ENCODE measurements at places on chromosomes 3 and 15.

DNA sequence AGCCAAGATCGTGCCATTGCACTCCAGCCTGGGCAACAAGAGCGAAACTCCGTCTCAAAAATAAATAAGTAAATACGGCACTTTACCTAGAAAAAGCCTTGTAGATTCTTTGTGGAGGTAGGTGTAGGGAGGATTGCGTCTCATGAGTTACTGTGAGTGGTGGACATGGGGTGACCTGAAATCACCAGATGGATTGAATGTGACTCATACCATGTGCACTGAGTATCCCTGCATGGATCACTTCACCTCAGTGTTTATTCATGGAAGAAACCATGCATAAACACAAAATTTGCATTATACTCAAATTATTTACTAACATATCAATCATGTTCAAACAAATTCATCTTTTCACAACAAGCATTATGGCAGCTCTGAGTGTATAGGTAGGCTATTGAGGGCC lies 55.9 kb downstream of the MRPS25 start:
- DNase-seq = no peak

- DNase-seq = no peak
Observed at GRCh38 chr3:141386611-141387111, 18.4 kb downstream of the ZBTB38 start.

- DNase-seq = no peak
Observed at GRCh38 chr3:194051366-194052149, 84.4 kb upstream of the HES1 start.

- no peak for DNase-seq
Observed at GRCh38 chr3:186665625-186666188, at the start of gene HRG. Gene HRG (plus strand): TSS chr3:186666014. CDS start chr3:186666032, 18 bp downstream.

DNA sequence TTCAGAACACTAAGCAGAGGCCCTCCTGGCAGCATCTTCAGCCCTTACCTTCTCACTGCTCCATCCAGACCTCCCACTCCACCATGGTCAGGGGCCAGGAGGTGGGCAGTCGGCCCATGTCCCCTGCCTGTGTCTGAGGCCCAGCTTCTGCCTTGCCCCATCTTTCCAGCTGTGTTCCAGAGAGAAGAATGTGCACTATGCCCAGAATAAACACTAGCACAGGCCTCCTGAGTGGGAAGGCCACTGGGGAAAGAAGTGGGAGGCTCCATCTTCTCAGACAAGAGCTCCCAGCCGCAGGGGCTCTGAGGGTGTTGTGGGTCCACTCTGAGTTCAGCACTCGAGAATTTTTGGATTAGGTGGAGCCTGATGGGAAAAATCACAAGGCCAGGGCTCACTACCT lies 44.5 kb downstream of the ADCY5 start:
- no peak for DNase-seq

DNA sequence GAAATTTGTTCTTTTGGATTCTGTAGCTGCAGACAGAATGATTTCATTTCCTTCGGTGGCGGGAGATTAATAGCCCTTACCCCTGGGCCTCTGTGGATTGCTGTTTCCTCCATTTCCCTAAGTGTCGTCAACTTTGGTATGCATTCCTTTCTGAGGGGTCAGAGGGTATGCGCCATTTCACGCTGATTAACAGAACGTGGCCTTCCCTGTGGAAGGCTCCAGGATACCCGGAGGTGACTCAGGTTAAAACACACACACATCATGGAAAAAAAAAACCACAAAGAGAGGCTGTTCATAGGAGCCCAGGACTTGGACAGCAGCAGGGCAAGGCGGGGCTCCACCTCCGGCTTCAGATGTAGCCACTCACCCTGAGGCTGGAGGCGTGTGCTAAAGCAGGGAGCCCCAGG lies 51.9 kb downstream of the EPHB1 start:
- peak; percentile 69 for DNase-seq

GRCh38 chr3:39448506-39449233 lies 18.8 kb upstream of the MOBP start:
- no peak for DNase-seq

GRCh38 chr3:48347500-48347899 lies 14.0 kb upstream of the SPINK8 start:
- no peak for DNase-seq

DNA sequence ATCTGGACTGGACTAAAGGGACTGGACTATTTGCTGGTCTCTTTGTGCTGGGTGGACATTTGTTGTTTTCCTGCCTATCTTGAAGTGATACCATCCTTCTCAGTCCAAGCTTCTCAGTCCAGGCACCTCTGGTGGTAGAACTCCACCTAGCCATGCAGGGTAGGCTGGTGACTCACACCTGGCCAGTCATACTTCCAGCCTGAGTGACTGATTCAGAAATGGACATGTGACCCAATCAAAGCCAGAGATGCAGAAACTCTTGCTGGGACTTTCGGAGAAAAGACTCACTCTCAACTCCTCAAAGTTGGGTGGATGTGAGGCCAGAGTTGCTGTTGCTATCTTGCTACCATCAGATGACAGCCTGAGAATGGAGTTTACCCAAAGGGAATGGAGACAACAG lies 5.6 kb upstream of the ASB14 start:
- peak; percentile 49 for DNase-seq

GRCh38 chr15:93954985-93955571 lies 276.3 kb upstream of the MCTP2 start:
- DNase-seq = peak; percentile 32

DNA sequence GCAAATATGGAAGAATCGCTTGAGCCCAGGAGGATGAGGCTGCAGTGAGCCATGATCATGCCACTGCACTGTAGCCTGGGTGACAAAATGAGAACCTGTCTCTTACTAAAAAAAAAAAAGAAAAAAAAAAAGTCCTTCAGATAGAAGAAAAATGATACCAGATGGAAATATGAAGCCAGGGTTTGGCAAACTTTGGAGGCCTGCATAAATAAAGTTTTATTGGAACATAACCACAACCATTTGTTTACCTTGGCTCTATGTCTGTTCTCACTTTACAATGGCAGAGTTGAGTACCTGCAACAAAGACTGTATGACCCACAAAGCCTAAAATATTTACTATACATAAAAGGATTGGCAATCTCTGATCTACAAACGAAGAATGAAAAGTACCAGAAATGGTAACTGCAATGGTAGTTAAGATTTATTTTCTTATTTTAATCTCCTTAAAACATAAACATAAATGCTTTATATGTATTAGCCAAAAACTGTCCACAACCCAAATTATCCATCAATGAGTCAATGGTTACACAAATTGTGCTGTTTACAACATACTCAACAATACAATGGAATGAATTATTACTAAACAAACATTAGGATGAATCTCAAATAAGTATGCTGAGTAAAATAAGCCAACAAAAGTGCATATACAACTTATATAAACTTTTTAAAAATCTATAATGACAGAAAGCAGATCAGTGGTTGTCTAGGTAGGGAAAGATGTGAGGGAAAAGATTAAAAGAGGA lies 41.8 kb downstream of the GOLGB1 start:
- DNase-seq = no peak

DNA sequence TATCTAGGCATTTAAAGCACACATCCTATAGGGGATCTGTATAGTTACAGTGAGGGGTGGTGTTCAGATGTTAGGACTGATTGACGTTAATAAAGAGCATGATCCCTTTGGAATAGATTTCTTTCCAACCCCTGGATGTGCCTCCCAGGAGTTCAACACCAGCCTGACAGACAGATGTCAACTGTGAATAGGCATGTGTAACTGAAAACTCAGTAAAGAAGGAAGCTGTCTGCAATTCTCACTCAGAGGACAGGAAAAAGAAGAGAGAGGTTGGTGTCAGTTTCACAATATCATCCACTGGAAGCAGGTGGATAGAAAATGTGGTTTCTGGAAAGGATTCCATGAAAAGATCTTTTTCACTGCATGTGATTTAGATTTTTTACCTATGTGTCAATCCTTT lies 396.3 kb downstream of the NSUN3 start:
- DNase-seq = no peak

- DNase-seq = no peak
Observed at GRCh38 chr3:129741794-129742193, 135.3 kb upstream of the PLXND1 start.

DNA sequence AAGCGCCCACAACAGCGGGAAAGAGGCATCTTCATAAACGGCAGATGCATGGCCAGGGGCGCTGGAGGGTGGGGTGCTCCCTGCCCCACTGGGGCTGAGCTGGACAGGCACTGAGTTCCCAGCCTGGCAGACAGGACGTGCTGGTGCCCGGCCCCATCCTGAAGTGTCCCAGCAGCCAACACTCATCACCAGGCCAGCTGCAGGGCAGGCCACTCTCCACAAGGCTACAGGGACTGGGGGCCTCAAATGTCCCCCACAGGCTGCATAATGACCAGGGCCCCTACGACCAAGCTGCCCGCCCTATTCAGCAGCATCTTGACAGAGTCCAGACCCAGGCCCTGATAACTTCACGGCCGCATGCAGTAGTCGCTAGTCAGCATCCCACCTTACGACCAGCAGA lies 124.1 kb upstream of the IQSEC1 start:
- no peak for DNase-seq

- no peak for DNase-seq
Observed at GRCh38 chr3:66476852-66477381, 23.9 kb downstream of the LRIG1 start.

DNA sequence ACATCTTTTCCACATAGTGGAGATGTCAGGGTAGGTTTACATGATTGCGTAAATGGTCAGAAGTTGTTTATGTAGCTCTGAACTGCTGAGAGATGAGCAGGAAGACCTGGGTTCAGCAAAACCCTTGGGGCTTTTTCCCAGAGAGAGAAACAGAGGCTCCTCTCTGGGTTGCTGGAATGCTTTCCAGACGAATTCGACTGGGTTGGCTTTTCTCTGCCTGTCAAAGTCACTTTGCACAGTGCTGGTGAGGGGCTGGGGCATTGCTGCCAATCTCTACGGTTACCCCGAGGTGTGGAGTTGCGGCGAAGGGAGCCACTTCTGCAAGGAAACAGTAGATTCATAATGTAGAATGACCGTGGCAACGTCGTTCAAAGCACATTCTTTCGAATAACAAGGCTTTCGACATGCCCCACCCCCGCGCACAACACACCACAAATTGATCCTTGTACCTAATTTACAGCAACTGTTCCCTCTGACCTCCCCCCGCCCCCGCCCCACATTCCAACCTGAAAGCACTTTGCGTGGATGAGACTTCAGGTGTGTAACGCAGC lies 950 bp upstream of the CNTN4 start:
- peak; percentile 56 for DNase-seq

GRCh38 chr3:172289583-172289982 lies 158.7 kb downstream of the GHSR start:
- DNase-seq = no peak

DNA sequence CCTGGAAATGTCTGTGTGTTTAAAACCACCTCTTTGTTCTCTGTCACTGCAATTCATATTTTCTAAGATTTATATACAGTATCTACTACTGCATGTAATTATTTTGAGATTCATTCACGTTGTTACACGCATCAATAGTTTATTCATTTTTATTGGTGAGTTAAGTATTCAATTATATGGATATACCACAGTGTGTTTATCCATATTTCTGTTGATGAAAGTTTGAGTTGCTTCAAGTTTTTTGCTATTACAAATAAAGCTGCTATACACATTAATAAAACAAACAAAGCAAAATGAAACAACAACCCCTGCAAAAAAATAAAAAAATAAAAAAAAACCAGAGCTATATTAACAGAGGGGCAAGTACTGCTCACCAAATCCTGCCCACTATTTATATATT lies 122.3 kb downstream of the NR2E3 start:
- DNase-seq = no peak

- DNase-seq = peak; percentile 27
Observed at GRCh38 chr3:126858887-126859286, 124.0 kb upstream of the PLXNA1 start.

DNA sequence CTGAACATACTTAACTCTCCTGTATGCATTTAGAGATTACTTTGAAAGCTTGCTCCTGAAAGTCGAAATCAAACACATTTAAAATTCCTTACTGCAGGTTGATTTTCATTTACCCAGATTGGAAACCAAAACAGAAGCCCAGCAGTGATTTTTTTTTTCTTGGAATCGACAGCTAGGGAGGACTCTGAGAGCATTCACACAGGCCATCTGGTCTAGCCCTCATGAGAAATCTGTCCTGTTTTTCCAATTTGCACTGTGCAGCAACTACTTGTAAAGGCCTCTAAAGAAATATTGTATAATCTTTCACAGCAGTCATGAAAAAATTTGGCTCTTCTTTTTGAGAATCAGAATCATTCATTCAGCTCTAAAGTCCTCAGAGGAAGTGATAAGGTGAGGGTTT lies 179.2 kb downstream of the KCNAB1 start:
- no peak for DNase-seq

- no peak for DNase-seq
Observed at GRCh38 chr3:190210608-190211007, 89.9 kb upstream of the P3H2 start.

- DNase-seq = no peak
Observed at GRCh38 chr3:52121464-52121805, 32.8 kb downstream of the POC1A start.

DNA sequence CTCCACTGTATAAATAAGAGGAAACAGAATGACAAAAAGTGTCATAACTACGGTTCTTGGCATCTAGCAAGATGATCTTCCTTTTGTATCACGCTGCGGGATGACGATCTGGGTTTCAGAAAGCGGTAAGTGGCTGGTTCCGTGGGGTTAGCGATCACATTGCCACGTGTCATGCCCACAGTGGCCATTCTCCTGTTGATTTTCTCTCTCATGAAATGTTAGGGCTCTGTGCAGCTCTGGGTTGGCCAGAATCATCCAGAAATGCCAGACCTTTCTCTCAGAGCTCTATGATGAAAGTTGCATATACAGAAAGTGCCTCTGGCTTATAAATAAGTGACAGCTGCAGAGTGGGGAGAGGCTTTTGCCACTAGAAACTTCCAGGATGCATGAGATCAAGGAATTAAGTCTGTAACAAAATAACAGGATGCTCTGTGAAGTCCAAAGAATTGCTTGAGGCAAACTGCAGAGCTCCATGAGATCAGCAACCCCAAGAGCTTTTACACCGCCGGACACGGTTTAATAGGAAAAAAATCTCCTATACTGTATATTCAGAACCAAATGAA lies 71.6 kb downstream of the ABTB1 start:
- DNase-seq = no peak

DNA sequence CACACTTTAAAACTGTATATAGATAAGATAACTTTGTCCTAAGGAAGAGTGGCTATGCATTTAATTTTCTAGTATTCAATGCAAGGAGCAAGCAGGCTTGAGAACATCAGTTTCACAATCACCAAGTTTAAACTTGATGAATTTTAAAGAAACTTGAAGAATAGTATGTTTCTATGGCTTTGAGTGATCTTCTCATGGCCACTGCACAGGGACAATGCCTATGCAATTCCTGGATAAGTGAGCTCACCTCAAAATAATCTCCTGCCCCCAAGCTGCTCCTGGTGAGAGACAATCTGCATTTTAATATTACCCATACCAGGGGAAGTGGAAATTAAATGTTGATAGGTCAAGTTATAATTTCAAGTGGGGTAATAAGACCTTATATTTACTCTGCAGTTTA lies 376.6 kb upstream of the CBLB start:
- no peak for DNase-seq
